NT2/D1 (cell line): ENCODE measurements at places on chromosomes 12 and 14.

GRCh38 chr14:28673056-28673455 lies 93.5 kb upstream of the FOXG1 start:
- DNase-seq: no peak

GRCh38 chr12:48031135-48031960 lies 27.1 kb upstream of the COL2A1 start:
- no peak for DNase-seq

- peak; percentile 94 for DNase-seq
These were observed 88.5 kb upstream of the NCOR2 start for GRCh38 chr12:124655698-124656516.

DNA sequence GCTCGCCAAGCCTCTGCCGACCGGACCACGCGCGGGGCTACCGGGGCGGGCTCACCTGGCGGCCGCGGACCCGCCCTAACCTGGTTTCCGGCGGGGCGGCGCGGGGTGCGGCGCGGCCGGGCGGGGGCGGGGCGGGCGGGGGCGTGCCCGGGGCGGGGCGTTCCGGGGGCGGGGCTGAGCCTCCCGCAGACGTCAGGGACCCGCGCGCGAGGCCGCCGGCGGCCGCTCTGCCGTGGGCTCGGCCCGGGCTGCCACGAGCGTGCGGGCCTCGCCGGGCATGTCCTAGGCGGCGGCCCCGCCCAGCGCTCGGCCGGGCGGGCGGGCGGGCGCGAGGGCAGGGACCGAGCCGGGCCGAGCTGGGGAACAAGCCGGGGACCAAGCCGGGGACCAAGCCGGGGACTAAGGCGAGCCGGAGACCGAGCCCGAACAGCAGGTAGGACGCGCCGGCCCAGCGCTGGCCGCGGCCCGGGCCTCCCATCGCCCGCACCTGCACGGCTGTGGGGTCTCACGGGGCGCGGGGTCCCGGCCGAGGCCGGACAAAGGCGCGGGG lies at the start of gene CEP170B:
Gene CEP170B, plus strand, starts transcription at position 188 of the 550 bp plus-strand sequence. CDS start 3,183 bp downstream, outside the sequence.
- DNase-seq: no peak

DNA sequence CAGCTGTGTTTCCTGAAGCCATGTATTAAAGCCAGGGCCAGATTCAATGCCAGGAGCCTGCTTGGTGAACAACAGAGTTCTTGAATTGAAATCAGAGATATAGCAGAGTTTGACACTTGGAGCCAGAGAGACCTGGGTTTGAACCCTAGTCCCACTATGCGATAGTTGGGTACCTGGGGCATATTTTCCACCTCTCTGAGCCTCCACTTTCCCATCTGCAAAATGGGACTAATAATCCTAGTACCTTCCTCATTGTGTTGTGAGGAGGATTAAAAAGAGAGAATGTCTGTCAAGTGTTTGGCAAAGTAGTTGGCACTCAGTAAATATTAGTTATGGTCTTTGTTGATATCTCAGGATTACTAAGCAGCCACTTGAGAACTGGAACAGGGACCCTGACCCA lies 6.0 kb upstream of the HRK start:
- DNase-seq: no peak

- DNase-seq: no peak
These were observed 255.7 kb downstream of the ADGRD1 start for GRCh38 chr12:131209082-131210070.

GRCh38 chr12:66744956-66745383 lies 66.1 kb upstream of the GRIP1 start:
- no peak for DNase-seq
